ENCODE measurements at places on chromosomes 7 and 10.

DNA sequence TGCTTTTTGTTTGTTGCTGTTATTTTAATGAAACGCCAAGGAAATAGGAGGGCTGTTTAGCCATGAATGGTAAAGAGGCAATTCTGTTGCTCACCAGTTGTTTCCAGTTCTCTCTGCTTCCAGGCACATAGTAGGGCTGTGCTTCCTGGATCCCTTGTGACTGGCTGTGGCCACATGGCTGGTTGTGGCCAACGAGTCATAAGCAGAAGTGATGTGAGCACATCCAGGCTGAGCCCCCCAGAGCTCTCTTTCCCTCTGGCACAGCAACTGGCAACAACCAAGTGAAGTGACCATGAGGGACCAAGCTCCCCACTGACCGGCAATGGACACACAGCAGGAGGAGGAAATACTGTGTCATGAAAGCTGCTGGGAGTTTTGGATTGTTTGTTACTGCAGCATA lies 10.3 kb downstream of the GRID1 start:
- DNase-seq, result no peak

DNA sequence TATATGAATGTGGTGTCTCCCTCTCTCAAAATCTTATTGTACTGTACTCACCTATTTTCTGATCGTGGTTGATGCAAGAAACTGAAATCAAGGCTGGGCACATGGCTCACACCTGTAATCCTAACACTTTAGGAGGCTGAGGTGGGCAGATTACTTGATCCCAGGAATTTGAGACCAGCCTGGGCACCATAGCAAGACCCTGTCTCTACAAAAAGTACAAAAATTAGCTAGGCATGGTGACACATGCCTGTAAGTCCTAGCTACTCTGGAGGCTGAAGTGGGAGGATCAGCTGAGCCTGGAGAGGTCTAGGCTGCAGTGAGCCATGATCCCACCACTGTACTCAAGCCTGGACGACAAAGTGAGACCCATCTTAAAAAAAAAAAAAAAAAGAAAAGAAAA lies 16.0 kb downstream of the MMRN2 start:
- no peak for DNase-seq

DNA sequence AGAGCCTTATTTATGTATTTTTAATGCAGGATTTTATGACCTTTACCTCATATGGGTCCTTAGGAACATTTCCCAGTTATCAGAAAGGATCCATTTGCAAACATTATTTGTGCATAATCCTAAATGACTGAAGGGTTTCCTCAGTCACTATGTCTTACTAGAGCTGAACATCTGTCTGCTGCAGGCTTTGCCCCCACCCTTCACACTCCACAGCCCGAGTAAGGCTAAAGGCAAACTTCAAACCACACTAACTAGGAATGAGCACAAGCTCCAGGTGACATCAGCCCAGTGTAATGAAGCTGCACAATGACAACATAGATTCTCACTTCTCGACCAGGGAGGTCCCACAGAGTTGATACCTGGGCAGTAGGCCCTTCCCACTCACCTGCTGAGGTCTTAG lies 491.3 kb upstream of the MKI67 start:
- DNase-seq, result no peak

- DNase-seq, result no peak
Observed at GRCh38 chr10:34029455-34029854, 695.0 kb upstream of the NRP1 start.

- no peak for DNase-seq
Observed at GRCh38 chr7:17773289-17773626, 167.0 kb downstream of the SNX13 start.

- DNase-seq, result peak; percentile 36
Observed at GRCh38 chr10:117972168-117972837, 74.4 kb downstream of the RAB11FIP2 start.

DNA sequence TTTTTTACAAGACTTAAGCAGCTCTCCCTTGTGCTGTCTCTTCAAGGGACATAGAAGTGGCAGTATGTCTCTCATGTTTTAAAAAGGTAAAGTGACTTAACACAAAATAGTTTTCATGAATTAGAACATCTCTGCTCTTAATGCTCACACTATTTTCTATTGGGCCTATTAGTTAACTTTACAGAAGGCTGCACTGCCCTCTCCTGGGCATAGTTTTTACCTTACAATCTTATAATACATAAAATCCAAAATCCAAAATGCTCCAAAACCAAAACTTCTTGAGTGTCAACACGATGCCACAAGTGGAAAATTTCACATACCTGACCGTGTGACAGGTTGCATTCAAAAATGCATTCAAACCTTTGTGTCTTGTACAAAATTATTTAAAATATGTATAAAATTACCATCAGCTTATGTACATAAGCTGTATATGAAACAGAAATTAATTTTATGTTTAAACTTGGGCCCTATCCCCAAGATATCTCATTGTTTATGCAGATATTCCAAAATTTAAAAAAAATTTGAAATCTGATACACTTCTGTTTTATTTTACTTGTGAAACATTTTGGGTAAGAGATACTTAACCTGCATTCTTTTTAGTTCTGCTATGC lies 25.8 kb downstream of the TES start:
- peak; percentile 52 for DNase-seq

DNA sequence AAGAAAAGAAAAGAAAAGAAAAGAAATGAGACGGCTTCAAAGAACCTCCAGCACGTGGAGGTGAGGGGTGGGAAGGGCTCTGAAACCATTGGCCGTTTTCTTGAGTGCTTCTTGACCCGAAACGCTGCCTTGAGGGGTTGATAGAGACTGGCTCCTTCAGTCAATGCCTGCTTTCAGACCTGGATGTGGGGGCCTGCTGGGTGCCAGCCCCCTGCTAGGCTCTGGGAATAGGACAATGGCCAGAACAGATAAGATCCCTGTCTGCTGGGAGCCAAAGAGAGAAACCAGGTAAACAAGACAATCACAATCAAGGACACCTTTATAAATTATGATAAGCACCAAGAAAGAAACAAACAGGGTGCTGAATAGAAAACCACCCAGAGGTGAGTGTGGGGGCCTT lies 27.7 kb downstream of the ZMIZ1 start:
- no peak for DNase-seq

- DNase-seq, result no peak
Observed at GRCh38 chr10:80739328-80739727, 201.6 kb downstream of the SH2D4B start.

- no peak for DNase-seq
Observed at GRCh38 chr10:118310822-118311221, 31.3 kb downstream of the FAM204A start.

- DNase-seq, result no peak
Observed at GRCh38 chr7:133300088-133300487, 47.2 kb downstream of the EXOC4 start.

- DNase-seq, result no peak
Observed at GRCh38 chr10:101859530-101859929, 15.9 kb upstream of the KCNIP2 start.

GRCh38 chr7:47347346-47347745 lies 234.6 kb downstream of the TNS3 start:
- no peak for DNase-seq

DNA sequence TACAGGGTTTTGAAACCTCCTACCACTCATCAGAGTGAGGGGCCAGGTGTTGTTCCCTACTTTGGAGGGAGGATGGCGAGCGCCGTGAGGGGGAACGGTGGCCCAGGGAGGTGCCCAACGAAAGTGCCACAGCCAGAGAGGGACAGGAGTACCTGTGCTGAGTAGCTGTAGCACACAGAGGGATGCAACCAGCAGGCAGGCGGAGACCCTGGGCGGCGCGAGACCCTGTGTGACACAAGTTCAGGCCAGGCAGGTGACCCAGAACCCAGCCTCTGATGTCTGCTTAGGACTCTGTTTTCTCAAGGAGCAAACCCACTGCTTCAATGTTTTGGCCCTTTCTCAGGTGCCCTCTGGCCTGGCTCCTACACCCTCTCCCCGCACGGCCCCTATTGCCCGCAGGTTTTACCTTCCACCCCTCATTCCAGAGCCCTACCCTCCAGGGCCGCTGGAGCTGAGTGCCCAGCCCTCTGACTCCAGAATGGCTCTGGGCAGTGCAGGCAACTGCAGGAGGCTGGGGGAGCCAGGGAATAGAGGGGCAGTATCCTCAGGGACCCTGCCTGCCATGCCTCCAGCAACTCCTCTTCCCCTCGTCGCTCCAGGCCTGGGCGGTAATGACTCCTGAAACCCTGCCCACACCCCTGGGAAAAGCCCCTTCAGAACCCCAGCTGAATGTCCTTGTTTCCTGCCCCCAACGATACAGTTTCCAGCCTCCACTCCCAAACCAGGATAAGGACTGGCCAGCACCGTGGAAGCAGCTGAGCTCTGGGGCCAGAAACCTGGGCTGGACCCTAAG lies 164.1 kb upstream of the RHEB start:
- DNase-seq, result no peak

GRCh38 chr10:5533098-5533731 lies 8.5 kb downstream of the CALML3 start:
- DNase-seq, result no peak

- no peak for DNase-seq
Observed at GRCh38 chr7:117472335-117472734, 7.5 kb upstream of the CFTR start.

DNA sequence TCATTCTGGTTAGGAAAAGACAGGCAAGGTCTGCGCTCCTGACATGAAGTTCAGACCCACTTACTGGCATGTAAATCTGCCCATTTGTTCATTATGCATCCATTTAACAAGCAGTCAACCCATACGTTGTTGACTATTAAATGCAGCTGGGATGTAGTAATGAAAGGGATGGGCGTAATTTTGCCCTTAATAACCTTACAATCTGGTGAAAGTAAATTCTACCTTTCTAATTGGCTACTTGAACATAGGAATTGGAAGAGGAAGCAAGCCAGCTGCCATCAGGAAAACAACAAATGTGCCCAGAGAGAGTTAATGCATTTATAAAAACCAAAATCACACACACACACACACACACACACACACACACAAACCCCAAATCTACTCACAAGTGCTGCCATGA lies 170.2 kb upstream of the PITRM1 start:
- DNase-seq, result no peak

- DNase-seq, result no peak
Observed at GRCh38 chr7:28132959-28133870, 47.4 kb downstream of the JAZF1 start.

- no peak for DNase-seq
Observed at GRCh38 chr10:86127274-86127819, 239.2 kb downstream of the GRID1 start.

DNA sequence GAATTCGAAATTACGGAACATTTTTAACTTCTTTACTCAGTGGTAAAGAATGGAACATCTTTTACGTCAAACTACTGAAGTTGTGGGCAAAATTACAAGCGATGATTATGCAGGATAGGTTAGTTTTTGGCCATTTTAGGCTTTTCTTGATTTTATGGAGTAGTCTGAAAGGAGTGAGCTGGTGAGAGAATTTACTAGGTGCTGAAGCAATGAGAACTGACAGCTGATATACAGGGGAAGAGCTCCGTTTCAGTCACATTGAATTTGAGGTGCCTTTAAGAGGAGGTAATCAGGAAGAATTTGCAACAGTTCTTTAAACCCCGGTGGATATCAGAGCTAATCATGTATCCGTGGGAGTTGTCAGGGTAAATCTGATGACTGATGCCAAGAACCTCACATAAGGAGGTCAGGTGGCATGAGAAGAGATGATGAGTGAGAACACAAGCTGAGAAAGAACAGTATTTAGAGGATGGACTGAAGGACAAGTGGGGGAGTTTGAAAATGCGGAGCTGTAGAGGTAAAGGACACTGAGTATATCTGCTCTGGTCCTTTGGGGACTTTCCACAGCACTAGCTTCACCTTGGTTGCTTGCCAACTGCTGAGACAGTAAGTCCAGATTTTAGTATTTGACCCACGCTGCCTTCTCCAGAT lies 104.3 kb downstream of the AHR start:
- no peak for DNase-seq

Measured in heart left ventricle (tissue), 16 donors.